ENCODE measurements at places on chromosomes 11 and 22. TPM values are rescaled to one million over a fixed set of nuclear protein-coding genes. Genes with fewer than 3 reads are reported as not detected.
A peak's percentile ranks its signal among the peaks of the same experiment; 100 is the strongest.

DNA sequence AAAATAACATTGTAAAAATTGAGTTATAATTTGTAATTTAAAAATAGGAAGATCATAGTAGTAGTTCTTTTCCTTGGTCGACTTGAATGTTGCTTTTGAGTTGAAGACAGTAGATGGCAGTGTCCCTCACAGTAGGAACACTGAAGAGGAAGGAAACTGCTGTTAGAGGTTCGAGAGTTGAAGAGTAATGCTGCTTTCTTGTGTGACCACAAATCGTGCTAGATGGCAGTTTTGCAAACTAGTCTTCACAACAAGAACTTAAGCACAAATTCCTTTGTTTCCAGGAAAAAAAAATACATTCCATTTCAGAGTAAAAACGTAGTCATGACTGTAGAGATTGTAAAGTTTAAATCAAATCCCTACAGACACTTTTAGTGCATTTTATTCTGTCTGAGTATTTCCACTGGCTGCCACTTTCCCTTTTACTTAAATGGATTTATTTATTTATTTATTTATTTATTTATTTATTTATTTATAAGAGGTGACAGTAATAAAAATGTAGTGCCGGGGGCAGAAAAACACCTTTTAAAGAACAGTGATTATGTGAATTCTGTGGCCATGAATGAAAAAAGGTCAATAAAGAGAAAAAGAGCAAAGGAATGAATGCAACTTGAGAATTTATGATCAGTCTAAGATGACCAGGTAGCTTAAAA is 54.6 kb downstream of the SPECC1L start:
- no peaks in the 10 kb centered on the region for H3K27me3 ChIP-seq
- no peak for DNase-seq
- H3K36me3 ChIP-seq: peaks cover 3% of the 10 kb centered on the region
- no peak overlapping the region for H3K27ac ChIP-seq

DNA sequence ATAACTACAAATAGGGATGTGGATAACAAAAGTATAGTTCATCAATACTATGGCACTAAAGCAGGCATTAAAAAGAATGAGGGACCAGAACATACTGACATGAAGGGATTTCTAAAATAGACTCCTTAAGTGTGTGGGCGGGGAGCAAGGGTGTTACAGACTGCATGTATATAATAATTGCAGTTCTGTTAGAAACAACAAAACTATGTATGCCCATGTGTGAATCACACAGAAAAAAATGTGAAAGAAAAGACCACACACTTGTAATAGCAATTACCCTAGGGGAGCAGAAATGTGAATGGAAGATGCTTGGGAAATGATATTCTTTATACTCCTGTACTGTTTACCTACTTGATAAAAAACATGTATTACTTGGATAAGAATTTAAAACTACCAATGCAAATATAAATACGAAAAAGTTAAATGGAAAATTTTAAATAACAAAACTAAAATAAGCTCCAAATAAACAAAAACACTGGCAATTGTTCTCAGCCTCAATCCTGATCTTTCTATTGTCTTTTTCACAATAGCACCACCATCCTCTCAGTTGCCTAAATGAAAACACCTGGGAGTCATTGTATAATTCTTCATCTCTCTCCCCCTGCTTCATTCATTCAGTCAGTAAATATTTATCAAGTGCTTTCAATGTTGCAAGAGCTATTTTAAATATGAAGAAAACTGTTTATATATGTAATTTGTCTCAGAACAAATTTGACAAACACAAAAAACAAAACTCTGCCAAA is 129.8 kb downstream of the FCHSD2 start:
- no peaks in the 10 kb centered on the region for H3K27me3 ChIP-seq
- H3K36me3 ChIP-seq: peaks cover 19% of the 10 kb centered on the region
- no peaks in the 10 kb centered on the region for H3K4me1 ChIP-seq
- no peak overlapping the region for H3K4me3 ChIP-seq
- no peak for DNase-seq
- no peak overlapping the region for H3K27ac ChIP-seq

DNA sequence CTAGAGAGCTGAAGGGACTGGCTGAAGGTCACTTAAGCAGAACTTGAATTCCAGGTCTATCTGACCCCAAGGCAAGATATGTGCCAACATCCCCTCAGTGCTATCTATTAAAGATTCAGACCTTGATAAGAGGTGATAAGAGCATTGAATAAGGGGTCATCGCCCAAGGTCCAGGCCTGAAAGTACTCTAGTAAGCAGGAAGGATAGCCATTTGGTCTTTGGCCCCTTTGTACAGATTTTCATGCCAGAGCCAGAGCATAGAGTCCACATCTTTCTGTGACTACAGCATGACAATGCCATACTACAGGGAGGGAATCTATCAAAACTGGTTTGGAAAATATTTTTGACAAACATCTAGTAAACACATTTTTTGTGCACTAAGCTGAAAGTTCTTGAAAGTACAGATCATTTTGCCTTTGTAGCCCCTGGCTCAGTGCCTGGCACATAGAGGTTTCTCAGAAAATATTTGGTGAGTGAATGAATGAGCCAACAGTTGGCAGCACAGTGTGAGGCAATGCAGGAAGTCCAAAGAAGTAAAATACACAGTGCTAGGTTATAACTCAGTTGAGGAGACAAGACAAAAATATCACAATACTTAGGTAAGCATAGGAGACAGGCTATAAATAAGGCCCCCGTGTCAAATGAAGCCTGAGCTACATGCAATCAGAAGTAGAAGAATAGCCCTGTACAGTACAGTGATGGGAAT is 15.1 kb upstream of the RRAS2 start:
- no peak overlapping the region for H3K4me3 ChIP-seq
- no peaks in the 10 kb centered on the region for H3K36me3 ChIP-seq
- no peaks in the 10 kb centered on the region for H3K4me1 ChIP-seq
- no peak for DNase-seq

Gene TECTA
- total RNA-seq: 0.86 TPM

- H3K36me3 ChIP-seq: no peaks in the 10 kb centered on the region
- H3K27ac ChIP-seq: peak overlapping the region; percentile 54
- no peak for DNase-seq
- no peaks in the 10 kb centered on the region for H3K4me1 ChIP-seq
These were observed 7.5 kb upstream of the MS4A7 start for GRCh38 chr11:60370811-60371298.

GRCh38 chr11:110428956-110429730 is 605 bp upstream of the FDX1 start:
- H3K27ac ChIP-seq: peak overlapping the region; percentile 77
- H3K4me1 ChIP-seq: peaks cover 53% of the 10 kb centered on the region
- DNase-seq: no peak
- H3K4me3 ChIP-seq: peak overlapping the region; percentile 90

DNA sequence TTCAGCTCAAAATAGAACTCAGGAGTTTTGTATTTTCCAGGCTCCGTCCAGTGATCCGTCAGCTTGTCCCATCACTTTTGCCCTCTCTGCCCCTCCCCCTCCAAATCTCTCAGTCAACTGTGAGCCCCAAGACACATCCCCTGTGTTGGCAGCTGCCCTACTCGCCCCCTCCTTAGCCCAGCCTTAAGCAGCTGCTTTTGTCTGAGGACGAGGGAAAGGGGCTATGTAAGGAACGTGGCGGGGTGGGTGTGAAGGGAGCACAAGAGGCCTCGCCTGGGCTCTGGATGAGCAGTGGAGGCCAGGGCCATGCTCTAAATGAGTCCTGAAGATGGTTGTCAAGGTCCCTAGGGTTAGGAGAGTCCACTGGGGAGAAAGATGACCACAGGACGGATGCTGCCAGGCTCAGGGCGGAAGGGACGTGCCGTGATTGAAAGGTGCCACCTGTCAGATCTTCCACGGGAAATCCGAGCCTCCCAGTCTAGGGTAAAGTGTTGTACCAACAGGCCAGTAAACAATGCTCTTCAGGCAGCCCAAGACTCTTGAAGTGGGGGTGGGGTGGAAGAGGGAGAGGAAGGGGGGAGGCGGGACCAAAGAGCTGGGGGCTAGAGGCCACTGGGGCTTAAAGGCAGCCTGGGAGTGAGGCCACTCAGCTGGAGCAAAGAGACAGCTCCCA is at the start of gene SMTNL1:
Gene SMTNL1, plus strand, starts transcription at position 649 of the 673 bp plus-strand sequence. CDS start 5,048 bp downstream, outside the sequence.
- no peaks in the 10 kb centered on the region for H3K36me3 ChIP-seq
- H3K27me3 ChIP-seq: peaks cover 8% of the 10 kb centered on the region
- H3K27ac ChIP-seq: no peak within 1 kb of the TSS
- H3K4me1 ChIP-seq: no peaks in the 10 kb centered on the region
- H3K4me3 ChIP-seq: no peak within 1 kb of the TSS

DNA sequence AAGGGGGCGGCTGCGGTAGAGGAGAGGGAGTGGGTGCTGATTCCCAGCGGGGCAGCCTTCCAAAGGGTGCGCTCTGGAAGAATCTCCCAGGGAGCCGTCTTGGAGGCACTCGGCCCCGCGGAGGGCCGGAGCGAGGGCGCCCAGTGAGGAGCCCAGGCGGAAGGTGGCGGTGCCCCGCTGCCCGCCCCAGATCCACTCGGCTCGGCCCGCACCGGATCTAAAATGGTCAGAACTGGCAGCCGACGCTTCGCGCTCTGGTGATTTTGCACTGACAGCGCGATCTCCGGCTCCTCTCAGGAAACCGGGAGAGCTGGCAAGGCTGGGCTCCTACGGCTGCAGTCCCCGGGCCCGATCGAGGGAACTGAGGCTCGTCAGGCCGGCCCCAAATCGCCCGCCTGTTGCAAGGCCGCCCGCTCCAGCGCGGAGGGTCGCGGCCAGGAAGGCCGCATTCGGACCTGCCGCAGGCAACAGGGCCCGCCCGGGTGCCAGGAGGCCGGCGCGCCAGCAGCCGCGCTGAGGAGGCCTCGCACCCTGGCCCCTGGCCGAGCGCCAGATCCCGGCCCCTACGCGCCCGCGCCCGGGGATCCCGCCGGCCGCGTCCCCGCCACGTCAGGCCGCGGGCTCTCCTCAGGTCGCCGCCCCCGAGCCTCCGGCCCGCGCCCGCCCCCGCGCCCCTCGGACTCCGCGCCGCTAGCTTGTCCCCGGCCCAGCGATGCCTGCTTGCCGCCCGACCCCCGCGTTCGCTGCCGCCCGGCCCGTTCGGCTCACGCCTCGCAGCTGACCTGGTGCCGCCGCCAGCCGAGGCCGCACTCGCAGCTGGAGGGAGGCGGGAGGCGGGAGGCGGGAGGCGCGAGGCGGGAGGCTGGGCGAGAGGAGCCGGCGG is at the start of gene KLHL22:
Gene KLHL22, minus strand, starts transcription at position 818 of the 883 bp plus-strand sequence. CDS start 6,584 bp downstream, outside the sequence.
- H3K4me1 ChIP-seq: peaks cover 21% of the 10 kb centered on the region
- H3K27ac ChIP-seq: peak within 1 kb of the TSS; percentile 98
- H3K4me3 ChIP-seq: peak within 1 kb of the TSS; percentile 96
